Subcutaneous adipose tissue (tissue), 4 donors: ENCODE measurements at places on chromosomes 3 and 15. TPM values are rescaled to one million over a fixed set of nuclear protein-coding genes. Genes with fewer than 3 reads are reported as not detected.

WDR53 gene
- total RNA-seq, result 1.6 TPM

GHRL gene
- 11.3 TPM for total RNA-seq

ISLR gene
- 52.0 TPM for total RNA-seq

HRG gene
- not detected for total RNA-seq

MAGI1 gene
- 51.2 TPM for total RNA-seq
